ENCODE measurements at places on chromosomes 5 and 9.

DNA sequence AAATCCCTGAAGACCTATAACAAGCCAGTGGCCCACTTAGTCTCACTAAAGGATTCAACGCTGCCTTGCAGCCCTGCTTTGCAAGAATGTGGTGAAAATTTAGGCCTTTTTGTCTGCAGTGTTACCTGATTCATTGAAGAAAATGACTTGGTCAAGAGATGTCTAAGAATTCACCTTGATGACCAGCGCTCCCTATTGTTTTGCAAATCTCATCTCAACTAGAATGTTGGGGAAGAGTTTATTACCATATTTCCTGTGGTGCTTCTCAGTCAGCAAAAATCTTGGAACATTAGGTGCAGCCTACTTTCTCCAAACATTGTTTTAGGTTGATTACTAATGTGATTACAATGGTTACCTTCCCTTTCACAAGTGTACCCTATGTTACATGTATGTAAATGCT is 53.5 kb downstream of the PLK2 start:
- DNase-seq = no peak

DNA sequence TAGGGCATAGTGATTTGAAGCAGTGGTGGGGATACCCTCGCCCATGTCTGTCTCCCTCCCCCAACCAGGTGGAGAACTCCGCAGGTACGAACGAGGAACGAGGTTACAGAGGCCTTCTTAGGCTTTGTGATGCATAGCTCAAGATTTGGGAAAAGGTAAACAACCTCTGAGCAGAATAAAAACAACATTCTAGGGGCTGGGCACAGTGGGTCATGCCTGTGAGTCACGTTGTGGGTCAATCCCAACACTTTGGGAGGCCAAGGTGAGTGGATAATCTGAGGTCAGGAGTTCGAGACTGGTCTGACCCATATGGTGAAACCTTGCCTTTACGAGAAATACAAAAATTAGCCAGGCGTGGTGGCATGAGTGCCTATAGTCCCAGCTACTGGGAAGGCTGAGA is 3.6 kb upstream of the LCP2 start:
- DNase-seq = no peak

GRCh38 chr5:136242611-136243010 is 49.6 kb upstream of the SMIM32 start:
- DNase-seq = no peak

GRCh38 chr5:106172681-106173532 is 1497.8 kb downstream of the EFNA5 start:
- DNase-seq = no peak

DNA sequence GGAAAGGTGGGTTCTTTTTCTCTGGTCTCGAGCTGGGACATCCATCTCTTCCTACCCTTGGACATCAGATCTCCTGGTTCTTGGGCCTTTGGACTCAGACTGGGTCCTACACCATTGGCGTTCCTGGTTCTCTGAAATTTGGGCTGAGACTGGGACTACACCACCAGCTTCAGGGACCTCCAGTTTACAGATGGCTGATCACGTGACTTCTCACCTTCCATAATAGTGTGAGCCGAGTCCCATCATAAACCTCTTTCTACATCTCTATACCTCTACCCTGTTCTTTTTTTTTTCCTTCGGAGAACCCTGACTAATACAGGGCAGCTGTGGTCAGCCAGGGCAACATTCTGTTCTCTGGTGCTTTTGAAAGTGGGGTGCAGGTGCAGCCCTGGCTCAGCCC is 27.2 kb upstream of the RXRA start:
- no peak for DNase-seq

DNA sequence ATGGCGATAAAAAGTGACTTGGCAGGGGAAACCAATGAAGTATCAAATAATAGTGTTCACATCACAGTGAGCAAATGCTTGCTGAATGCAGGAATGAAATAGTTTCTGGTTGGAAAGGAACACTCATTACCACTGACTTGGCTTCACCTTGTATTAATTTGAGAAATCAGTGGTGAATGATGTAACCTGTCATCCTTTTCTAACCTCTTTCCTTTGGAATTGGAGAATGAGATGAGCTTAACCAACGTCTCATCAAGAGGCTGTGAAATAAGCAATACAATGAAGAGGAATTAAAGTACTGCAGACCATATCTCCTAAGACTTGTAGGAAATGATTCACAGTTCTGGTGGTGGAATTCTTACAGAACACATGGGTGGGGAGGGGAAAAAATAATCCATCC is 192.2 kb downstream of the DMAC1 start:
- DNase-seq = no peak

DNA sequence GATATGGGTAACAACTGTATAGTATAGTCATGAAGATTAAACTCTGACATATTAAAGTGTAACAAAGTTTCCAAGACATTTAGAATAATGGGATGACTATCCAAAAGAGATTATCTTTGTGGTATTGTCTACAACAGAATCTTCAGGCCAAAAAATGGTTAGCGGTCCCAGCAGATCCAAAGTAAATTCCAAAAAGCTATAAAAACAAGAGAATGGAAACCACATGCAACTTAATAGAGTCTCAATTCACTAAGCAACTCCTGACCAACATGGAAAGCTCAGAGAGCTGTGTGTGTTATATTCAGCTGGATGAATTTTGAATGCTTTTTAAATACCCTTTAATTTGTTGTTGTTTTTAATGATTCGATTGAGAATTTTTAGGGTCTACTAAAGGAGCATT is 688.2 kb downstream of the CETN3 start:
- DNase-seq = no peak

- no peak for DNase-seq
Measured at GRCh38 chr5:99949361-99949760, 585.8 kb upstream of the FAM174A start.

GRCh38 chr9:91223000-91223399 is 138.7 kb downstream of the AUH start:
- no peak for DNase-seq
